Thoracic aorta (tissue), 2 donors: ENCODE measurements at places on chromosomes 7 and 10.

DNA sequence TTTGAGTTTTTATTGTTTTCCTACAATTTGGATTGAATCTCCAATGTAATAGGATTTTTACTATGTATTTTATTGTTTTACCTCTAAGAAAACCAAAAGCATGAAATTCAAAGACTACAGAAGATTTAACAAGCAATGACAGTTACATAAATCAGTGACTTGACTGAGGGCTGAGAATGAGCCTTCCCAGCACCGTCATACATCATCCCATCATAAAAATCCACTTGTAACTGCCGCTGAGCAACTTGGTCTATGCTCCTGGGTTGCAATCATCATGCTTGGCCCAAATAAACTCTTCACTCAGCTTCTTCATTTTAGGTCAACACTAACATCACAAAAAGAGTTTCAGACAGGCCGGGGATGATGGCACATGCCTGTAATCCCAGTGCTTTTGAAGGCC lies 13.5 kb downstream of the LARP4B start:
- no peak for DNase-seq

DNA sequence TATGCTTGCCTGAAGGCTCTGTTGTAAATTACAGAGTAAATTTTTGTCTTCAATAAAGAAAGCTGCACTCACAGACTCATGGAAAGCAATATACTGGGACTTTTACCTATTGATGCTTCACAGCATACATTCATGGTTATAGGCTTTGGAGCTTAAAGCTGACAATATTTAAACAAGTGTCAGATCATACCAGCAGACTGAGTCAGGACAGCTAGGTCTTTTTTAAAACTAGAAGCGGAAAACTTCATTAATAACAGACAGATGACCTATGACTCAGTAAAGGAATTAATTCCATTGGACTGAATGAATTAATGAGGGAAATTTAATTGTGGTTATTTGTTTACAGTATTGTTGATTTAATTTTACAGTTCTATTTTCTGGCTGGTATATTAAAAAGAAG lies 165.8 kb upstream of the DGKB start:
- DNase-seq: no peak

- no peak for DNase-seq
Observed at GRCh38 chr7:111736552-111736874, 174.2 kb upstream of the IMMP2L start.

GRCh38 chr10:130218936-130219335 lies 82.7 kb downstream of the GLRX3 start:
- DNase-seq: no peak

GRCh38 chr7:7257899-7258692 lies 75.8 kb downstream of the C1GALT1 start:
- no peak for DNase-seq

GRCh38 chr10:52436664-52437063 lies 122.6 kb downstream of the DKK1 start:
- DNase-seq: no peak

GRCh38 chr10:93165367-93165766 lies 91.7 kb downstream of the CYP26A1 start:
- no peak for DNase-seq

- DNase-seq: no peak
Observed at GRCh38 chr10:30645340-30645827, 15.8 kb upstream of the LYZL2 start.

- DNase-seq: no peak
Observed at GRCh38 chr10:118840071-118840775, 85.5 kb upstream of the CACUL1 start.

DNA sequence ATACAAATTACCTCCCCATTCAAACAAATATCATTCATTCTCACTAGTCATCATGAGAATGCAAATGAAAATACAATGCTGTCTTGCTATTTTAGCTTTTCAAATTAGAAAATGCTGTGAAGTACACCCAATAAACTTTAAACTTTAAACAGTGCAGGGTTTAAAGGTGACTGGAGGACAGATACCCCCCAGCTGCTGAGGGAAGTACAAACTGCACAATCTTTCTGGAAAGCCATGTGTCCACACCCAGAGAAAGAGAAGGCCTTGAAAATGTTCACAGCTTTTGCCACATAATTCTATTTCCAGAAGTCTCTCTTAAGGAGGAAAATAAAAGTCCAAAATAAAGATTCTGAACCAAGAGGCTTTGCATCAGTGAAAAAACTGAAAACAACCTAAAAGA lies 56.5 kb downstream of the PIK3AP1 start:
- DNase-seq: no peak

DNA sequence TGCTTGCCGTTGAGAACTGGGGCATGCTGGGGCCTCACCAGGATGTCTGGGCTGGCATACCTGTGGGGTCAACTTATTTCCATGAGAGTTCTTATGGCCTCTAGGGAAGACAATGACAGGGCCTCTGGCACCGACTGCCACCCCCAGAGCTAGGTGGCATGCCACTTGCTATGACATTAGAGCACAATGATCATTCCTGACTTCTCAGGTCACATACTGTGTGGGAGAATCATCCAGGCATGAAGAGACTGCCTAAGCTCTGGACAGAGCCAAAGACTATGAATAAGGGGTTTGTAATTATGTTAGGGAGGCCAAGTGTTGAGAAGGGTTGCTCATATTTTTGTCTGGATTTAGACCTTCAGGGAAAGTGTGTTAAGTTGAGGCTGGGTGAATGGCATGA lies 97.5 kb downstream of the PTPN20 start:
- no peak for DNase-seq

GRCh38 chr7:134900166-134900982 lies 85.9 kb upstream of the AGBL3 start:
- DNase-seq: no peak

- DNase-seq: no peak
Observed at GRCh38 chr10:52539463-52539862, 225.4 kb downstream of the DKK1 start.

DNA sequence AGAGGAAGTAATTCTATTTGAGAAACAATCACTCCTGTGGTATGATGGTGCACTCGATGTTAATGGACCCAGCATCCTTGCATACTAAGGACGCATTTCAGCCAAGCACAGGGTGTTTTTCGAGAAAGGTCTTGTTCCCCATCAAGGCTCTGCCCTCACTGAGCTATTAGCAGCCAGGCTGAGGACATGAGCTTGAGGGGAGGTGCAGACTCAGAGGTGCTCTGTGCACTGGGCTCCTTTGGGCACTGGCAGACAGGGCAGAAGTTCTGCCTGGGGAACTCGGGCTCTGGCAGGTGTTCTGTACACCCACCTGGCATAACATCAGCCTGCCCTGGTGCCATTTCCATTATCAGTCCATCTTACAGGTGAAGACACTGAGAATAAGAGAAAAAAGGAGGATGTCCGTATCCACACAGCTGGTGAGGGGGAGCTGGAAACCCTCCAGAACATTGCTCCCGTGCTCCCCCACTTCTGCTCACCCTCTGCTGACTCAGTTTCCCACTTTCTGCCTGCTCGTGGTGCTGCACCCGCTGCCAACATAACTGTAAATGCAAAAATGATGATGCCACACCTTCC lies 92.7 kb upstream of the RET start:
- DNase-seq: no peak

- no peak for DNase-seq
Observed at GRCh38 chr10:103769176-103769575, 86.2 kb downstream of the SH3PXD2A start.

DNA sequence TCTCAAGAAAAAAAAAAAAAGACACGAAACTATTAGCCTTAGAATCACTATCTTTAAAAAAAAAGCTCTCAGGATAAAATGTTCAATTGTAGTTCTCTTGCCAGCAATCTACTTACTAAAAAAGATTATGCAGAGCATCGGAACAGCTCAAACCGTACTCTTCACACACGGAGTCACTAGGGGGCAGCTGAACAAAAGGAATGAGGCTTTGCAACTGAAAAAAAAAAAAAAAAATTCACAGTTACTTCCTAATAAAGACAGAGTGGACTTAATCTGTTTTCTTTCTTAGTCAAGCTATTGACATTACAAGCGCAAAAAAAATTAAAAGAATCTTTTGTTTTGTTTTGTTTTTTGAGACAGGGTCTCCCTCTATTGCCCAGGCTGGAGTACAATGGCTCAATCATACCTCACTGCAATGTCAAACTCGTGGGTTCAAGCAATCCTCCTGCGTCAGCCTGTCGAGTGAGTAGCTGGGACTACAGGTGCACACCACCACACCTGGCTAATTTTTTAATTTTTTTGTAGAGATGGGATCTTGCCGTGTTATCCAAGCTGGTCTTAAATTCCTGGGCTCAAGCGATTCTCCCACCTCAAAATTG lies 11.5 kb downstream of the PMS2 start:
- peak; percentile 16 for DNase-seq

GRCh38 chr7:92633211-92633906 lies 43.2 kb upstream of the FAM133B start:
- no peak for DNase-seq

DNA sequence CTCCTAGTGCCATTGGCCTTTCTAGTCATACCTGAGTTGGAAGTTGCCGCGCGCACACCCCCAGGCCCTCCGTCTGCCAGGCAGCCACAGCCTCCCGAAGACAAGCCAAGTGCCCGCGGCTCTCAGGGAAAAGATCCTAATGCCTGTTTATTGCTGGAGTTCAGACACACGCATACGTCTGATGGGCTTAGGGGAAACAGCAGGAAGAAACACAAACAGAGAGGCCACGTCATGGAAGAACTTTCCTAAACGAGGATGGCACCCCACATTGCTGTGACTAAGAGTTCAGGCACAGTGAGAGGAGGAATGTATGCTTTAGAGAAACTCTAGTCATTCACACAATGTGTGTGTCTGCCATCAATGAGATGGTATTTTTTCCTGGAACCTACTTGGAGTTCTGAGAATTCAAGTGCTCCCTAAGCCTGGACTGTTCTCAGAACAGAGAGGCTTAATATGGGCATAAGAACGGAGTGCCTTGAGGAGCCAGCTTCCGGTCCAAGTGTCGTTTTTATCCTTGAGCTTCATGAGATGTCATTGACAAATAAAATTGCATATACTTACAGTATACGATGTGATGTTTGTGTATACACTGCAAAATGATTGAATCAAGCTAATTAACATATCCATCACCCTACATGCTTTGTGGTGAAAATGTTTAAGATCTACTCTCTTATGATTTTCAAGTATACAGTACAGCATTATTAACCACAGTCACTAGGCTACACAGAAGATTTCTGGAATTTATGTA lies 11.6 kb upstream of the RBP3 start:
- DNase-seq: no peak

GRCh38 chr7:4885317-4885807 lies 1.8 kb upstream of the RADIL start:
- DNase-seq: no peak

DNA sequence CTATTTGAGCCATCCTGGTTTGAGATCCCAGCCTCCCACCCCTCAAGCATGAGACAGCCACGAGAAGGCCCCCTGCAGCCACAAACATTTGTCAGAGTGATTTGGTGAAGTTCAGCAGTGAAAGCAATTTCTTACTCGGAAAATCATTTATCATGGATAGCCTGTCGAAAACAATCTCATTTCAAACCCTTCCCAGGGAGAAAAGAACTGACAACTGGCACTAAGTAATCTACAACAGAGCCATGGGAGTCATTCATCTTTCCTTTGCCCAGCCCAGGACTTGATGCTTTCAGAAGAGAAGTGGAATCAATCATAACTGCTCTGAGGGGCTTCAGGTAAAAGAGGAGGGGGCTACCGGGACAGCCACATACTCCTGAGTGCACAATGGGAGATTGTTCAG lies 411.2 kb downstream of the KCNMA1 start:
- DNase-seq: no peak

DNA sequence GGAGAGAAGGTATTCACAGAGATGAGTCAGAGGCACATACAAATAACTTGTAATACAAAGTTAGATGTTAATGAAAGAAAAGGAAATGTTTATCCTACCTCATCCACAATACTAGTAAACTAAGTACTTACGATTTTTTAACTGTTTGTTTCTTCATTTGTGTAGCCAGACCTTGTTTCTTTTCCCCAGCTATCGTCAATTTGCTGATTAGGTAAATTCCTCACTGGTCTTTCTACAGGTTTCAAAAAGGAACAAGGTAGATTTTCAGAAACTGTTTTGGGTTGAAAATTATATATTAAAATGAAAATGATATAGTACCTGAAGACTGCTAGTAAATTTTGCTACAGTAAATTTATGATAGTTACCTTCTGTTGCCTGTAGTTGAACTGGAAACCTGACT lies 56.6 kb downstream of the PON1 start:
- DNase-seq: no peak

DNA sequence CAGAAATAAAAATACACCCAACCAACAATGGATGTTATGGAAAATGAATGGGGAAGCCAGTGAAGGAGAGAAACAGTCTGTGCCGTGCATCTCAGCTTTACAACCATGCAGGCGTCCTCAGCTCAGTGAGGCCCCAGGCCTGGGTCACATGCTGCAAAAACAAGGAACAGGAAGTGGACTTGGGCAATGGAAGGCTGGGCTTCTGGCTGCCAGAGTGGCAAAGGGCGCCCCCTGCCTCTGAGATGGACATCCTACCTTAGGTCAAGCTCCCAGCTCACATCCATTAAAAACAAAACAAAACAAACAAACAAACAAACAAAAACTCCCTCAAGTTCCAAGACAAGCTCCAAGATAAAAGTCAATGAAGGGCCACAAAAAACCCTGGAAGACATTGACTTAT lies 54.7 kb upstream of the AFAP1L2 start:
- DNase-seq: no peak

GRCh38 chr10:113927440-113927839 lies 73.0 kb downstream of the NHLRC2 start:
- DNase-seq: no peak

- no peak for DNase-seq
Observed at GRCh38 chr10:5616046-5616445, 50.3 kb downstream of the ASB13 start.

- no peak for DNase-seq
Observed at GRCh38 chr7:83806538-83806937, 157.6 kb upstream of the SEMA3E start.

DNA sequence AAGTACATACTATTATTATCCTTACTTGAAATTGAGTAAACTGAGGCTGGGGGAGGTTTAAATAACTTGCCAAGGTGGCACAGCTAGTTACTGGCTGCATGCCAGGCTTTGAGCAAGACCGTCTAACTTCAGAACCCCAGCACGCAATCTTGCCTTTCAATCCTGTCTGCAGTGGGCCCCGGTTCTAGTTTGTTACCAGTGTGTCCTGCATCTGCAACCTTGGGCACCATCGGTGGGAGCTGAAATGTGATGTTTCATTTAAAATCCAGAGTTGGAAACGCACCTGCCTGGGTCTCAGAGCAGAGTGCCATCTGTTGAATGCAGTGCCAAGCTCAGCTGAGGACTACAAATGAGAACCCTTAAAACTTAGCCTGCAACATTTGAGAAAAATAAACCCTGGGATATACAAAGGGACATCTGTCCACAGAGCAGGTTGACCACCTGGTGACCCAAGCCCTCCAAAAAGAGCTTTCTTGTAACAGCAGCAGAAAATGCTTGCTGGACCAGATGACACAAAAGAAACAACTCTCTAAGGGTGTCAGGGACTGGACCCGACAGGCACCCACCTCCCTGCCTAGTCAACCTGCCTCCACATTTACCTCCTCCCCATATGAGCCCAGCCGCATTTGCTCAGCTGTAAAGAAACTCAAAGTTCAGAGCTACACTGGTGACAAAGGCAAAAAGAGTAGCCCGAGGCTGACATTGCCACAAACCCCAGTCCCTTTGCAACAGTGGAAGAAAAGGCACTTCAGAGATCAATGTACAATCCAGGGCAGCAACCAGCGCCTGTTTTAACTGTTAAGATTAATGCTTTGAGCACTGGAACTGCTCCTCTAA lies 1.7 kb downstream of the SH3PXD2A start:
- no peak for DNase-seq

GRCh38 chr7:95550546-95550945 lies 45.8 kb downstream of the PDK4 start:
- no peak for DNase-seq
